ENCODE measurements at places on chromosomes 2 and 18.

DNA sequence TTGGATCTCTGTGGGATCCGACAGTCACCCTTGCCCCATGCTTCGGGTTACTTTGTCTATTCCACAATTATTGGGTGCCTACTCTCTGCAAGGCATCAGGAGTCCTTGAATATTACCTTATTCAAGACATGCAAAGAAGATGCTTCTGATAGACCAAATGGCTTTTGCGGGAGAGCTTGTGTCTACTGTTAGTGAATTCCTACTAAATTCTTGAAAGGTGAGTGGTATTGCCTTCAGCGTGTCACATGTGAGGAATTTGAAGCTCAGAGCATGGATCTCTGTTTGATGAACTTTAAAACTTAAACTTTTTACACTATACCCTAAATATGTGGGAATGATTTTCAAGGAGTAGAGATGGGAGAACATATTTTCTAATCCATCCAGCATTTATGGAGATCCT, 184.4 kb downstream of the LTBP1 start:
- no peak for DNase-seq

DNA sequence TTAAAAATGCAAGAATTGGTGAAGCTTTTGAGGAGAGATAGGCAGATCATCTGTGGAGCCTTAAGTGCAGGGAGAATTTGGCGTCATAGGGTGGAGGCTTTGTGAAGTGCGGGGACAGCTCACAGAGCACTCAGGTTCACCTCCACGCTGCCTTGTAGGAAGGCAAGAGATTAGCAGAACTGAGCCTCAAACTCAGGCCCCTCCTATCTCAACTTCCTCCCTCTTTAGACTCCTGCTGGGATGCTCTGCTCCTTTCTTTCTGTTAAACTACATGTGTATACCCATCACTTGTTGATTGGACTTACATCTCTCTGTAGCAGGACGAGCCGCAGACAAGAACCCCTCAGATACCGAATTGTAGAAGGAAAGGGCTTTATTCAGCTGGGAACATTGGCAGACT, 422.2 kb downstream of the SETBP1 start:
- no peak for DNase-seq

DNA sequence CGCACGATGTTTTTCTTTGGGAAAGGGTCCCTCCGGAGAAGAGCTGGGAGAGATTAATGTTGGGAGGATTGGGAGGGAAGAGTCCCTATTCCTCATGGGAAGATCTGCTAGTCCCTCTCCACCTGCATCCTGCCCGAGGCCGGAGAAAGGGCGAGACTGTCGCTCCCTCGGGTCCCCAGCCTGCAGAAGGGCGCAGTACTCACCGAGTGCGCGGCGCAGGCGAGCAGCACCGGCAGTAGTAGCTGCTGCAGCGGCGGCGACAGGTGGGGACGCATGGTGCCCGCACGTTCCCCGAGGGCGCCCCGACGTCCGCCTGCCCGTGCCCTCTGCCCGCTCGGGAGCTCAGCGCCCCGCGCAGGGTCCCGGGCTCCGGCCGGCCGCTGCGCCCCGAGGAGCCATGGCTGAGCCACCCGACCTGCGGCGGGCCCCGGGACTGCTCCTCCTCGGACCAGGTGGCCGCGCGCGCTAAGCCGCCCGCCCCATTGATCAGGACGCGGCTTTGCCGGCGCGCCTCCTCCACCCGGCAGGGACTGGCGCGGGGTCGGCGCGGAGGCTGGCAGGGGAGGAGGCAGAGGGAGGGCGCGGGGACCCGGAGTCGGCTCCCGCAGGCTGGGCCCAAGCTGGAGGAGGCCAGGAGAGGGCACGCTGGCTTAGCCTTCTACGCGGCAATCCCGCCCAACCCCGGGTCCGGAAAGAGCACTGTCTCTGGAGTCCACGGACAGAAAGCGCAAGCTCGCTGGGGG, at the start of gene SCTR:
TSS of gene SCTR (minus strand) at position 532 of the 743 bp plus-strand sequence. CDS start at position 275, 257 bp downstream.
- no peak for DNase-seq

- no peak for DNase-seq
Measured at GRCh38 chr2:63614448-63614968, 25.7 kb downstream of the MDH1 start.

- DNase-seq, result no peak
Measured at GRCh38 chr2:11812466-11813248, 66.2 kb downstream of the LPIN1 start.

GRCh38 chr18:8890957-8891464, 185.7 kb downstream of the MTCL1 start:
- DNase-seq, result no peak

DNA sequence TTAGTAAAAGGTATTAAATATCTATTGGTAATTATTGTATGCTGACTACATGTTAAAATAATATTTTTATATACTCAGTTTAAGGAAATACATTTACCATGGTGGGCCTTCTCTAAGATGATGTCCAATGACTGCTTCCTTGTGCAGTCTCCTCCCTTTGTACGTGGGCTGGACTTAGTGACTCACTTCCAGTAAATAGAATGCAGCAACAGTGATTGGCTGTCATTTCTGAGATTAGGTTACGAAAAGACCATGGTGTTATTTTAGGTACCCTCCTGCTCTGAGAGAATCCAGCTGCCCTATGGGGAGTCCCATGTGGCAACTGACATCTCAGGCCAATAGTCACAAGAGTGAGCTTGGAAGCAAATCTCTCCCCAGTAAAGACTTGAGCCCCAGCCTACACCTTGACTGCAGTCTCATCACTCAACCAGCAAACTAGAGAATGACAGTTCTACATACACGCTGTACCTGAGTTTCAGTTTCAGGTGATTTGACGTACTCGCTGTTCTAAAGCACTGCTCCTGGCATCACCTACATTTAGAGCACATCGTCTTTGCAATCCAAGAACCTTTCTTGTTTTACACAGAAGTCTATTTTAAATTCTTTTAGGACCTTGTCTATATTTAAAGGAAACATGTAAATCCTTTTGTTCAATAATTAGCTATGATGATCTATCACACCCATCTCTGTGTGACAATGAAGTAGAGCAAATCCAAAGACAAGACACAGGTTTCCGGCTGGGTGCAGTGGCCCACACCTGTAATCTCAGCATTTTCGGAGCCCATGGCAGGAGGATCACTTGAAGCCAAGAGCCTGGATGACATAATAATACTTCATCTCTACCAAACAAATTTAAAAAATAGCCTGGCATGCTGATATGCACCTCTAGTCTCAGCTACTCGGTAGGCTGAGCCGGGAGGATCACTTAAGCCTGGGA, 87.2 kb downstream of the COBLL1 start:
- DNase-seq, result no peak

DNA sequence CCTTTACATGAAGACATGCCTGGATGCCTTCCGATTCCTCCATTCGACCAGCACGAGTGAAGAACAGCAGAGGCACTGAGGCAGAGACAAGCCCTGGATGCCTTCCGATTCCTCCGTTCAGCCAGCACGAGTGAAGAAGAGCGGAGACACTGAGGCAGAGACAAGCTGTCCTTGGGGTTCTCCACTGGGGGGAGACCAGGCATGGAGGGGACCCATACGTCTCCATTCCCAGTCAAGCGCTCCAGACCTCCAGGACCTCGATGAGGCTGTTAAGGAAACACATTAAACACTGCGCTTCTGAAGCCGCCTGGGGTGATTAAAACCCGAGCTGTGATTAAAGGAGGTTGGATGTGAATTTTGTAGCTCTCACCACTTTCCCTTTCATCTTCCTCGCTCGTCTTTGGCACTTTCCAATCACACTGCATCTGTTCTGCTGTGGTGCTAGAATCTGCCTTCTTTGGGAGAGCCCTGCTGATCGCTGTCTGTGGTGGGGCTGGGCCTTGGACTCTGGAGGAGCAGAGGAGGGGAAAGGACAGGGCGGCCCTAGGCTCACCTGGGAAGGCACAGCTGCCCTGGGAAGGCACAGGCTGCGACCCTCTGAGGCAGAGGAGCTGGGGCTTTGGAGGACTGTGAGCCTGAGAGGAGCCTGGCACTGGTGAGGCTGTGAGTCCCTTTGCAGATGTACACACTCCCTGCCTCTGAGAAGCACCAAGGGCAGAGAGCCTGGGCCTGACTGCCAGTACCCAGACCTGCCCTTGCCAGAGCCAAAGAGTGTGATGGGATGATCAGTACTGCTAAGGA, 463.1 kb upstream of the HS6ST1 start:
- no peak for DNase-seq

DNA sequence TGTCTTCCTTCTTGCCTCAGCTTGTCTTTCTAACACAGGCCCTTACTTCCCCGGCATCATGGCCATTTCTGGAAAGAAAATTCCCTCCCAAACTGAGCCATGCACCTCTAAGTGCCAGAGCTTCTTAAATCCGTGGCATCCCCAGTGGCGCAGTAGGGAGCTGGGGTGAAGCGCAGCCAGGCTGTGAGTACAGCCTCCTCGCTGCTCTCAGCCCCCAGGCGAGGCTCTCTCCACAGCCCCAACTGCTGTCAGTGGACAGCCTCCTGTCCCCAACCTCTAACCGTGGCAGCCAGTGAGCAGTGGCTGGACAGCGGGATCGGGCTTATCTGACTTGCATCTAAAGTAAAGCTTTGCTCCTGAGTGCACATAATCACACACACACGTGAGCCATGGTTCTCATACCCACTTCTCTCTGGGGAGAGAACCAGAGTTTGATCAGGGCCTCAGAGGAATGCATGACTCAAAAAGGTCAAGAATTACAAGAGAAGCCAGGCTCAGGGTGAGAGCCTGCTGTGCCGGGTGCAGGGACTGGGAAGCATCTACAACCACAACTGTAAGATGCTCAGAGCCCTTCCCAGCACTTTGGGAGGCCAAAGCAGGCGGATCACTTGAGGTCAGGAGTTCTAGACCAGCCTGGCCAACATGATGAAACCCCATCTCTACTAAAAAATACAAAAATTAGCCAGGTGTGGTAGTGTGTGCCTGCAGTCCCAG, 50.7 kb downstream of the SFXN5 start:
- DNase-seq, result no peak

GRCh38 chr2:115214050-115214449, 771.6 kb downstream of the DPP10 start:
- DNase-seq, result no peak

DNA sequence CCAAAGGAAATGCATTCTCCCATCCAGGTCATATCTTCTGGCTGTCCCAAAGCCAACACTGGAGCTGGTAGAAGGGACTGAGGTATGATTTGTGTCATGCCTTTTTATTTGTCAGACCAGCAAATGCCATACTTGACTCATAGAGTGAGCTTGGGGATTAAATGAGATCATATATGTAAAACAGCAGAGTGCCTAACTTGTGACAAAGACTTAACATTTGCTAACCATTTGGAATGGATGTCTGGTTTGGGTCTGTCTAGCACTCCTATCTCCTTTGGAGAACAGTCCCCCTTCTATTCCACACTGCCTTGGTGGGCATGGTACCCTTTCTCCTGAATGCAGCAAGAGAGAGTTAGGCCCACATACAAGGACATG, 128.5 kb upstream of the LGALSL start:
- DNase-seq, result no peak

DNA sequence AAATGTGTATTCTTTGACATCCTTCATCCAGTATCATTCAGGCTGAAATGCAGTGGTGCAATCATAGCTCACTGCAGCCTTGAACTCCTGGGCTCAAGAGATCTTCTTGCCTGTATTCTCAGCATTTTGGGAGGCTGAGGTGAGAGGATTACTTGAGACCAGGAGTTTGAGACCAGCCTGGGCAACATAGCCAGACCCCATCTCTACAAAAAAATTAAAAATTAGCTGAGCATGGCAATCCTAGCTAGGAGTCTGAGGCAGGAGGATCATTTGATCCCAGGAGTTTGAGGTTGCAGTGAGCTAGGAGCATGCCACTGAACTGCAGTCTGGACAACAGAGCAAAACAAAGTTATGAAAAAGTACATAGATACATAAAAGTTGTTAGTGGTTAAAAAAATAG, 24.1 kb downstream of the SANBR start:
- no peak for DNase-seq

- DNase-seq, result no peak
Measured at GRCh38 chr2:8627692-8628085, 54.2 kb upstream of the ID2 start.

DNA sequence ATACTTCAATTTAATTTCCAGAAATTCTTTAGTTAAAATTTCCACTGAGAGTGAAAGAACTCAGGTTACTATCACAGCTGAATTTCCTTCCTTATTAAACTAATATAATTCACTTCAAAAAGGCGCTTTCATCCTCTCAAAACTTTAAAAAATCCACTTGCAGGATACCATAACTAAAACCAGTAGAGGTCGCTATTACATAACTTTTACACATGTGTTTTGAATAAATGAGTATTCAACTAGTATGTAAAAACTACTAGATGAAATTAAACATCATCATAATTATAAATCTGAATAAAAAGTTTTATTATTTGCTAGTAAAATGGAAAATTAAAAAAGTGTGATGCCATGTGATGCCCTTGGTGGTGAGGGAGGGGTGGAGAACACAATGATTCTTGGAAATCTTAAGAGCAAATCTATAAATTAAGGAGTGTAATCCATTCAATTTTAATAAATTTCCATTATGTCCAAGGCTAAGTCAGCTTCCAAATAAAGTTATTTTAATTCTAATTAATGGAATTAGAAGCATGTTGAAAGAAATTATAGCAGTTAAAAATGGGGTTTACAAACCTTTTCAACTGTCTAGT, 61.4 kb downstream of the SOS1 start:
- no peak for DNase-seq

DNA sequence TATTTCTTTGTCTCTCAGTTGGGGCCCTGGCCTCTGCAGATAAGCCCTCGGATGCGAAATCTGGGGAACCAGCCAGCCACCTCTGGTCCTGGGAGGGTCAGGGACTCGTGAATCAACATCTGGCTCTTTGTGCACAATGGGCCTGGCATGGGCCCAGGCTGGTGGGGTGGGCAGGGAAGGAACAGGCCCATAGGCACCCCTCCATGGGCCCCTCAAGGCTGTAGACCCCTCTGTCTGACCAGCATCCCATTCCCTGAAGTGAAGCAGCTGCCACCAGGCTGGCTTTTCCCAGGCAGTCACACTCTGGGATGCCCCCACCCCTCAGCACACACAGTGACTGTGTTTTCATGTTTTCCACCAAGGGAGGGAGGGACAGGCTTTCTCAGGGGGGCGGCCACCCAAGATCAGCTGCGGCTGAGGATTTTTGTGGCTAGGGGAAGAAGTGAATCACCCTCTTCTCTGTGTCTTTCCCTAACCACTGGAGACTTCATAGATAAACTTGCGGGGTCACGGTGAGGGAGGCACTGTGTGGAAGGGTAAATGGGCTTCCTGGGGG, 166.0 kb downstream of the AGAP1 start:
- no peak for DNase-seq

DNA sequence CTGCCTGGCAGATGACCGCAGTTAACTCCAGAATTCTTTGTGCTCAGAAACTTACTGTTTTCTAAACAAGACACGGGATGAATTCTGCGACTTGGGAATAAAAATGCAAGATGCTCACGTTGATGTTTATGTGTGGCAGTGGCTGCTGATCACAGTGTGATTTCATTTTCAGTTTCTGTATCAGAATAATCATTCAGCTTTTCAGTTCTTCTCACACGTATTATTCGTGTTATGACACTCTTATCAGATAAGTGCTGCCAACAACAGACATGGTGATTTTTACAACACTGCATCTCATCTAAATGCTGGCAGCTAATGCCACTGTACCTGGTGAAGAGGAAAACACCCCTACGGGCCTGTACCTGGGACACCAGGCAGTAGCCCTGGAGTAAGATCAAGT, 272.9 kb upstream of the REV1 start:
- DNase-seq, result no peak

- no peak for DNase-seq
Measured at GRCh38 chr2:122652670-122653069, 897.2 kb downstream of the TSN start.

GRCh38 chr18:22391407-22392345, 26.0 kb downstream of the CTAGE1 start:
- no peak for DNase-seq

- no peak for DNase-seq
Measured at GRCh38 chr2:12155303-12156051, 409.0 kb downstream of the LPIN1 start.
